ENCODE measurements at places on chromosomes 5 and 9.

GRCh38 chr9:95750725-95751519 lies 124.6 kb upstream of the ERCC6L2 start:
- no peak for DNase-seq

DNA sequence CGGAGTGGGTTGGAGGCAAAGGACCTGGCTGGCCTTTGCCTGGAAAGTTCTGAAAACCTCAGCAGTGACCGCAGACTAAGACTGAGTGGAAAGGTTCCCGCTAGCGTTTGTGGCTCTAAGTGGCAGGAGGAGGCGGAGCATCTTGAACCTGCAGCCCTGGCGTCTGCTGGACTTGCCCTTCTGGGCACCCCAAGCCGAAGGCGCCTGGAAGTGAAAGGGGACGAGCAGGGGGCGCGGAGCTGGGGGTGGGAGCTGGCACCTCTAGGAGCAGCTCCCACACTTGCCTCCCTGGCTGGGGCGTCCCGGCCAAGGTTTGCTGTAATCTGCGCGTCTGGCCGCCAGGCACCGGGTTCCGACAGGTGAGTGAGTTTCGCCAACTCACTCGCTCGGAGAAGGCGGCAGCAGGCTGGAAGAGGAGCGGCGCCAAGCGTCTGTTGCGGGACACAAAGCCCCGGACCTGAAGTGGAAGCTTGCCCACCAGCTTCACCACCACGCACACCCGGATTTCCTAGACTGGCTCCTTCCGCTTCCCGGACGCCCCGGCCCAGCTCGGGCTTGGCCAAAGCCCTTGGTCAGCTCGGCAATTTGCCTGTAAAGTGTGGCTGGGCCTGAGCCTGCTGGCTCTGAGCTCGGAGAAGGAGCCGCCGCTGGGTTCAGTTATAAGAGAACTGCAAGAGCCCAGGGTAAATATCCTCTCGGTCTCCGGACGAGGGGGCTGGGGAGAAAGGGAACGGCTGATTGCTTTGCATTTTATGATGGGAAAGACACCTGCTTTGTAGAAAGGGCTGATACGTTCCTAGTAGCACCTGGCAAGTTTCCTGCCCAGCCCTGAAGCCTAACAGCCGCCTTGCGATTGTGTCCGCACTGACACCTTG lies at the start of gene GNA14:
Gene GNA14, minus strand, starts transcription at position 89 of the 875 bp plus-strand sequence. CDS start 529 bp downstream, outside the sequence.
- DNase-seq = no peak

DNA sequence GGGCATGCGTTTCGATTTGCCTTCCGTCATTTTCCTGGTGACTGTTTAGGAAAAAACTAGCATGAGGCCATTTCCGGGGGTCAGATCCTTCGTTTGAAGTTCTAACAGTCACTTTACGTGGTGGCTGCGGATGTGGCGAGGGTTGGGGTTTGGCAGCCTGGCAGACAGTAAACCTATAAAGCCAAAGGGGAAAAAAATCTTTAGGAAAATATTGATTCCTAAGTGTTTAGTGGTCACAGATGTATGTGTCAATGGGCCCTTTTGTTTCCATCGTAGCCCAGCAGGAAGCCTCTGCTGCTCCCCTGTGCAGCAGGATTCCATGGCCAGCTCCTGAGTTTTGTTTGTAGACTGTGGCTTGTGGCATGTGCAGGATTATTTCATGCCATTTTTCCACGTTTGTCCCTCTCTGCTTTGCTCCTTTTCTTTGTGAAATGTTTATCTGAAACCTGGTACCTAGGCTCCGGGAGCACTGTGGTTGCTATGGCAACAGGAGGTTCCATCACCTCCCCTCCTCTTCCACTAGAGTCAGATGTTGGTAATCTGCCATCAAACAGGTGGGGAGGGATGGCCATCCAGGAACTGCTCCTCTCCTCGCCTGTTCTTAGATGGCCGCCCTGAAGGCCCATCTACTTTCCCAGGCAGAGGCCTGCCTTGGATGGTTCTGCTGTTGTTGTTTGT lies 202.3 kb downstream of the AOPEP start:
- peak; percentile 54 for DNase-seq

DNA sequence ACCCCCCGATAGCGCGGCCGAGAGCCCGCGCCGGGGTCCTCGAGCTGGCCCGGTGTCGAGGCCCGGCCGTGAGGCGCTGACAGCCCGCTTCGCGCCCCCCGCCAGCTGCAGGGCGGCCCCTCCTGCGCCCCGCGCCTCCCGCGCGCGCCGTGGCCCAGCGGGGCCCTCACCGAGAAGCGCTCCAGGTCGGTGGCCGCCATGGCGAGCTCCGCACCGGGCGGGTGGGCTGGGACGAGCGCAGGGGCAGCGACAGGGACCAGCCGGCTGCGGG lies 166 bp downstream of the SEPTIN8 start:
- no peak for DNase-seq

- no peak for DNase-seq
Observed at GRCh38 chr9:72579190-72579589, 57.8 kb downstream of the TMC1 start.

DNA sequence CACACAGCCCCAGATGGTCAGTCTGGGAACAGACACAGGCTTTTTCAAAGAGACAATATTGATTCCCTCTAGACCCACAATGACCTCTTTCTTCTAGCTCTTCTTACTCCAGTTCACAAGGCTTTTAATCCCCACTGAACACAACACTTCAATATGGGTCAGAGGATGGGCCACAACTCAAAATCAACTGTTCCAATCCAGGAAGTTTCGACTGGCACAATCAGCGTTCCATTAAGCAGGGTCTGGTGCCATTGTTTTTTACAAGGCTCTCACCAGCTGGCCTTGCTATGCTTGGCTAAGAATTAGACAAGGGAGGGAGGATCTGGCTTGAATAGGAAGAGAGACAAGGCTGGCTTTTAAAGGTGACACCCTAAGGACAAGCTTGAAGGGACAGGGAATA lies 199.4 kb upstream of the SLC24A2 start:
- no peak for DNase-seq
